ENCODE measurements at places on chromosomes 5 and 9.

- DNase-seq, result no peak
These were observed 203.3 kb downstream of the MEF2C start for GRCh38 chr5:88679638-88680037.

- DNase-seq, result no peak
These were observed 117.4 kb upstream of the PANK3 start for GRCh38 chr5:168696611-168697010.

- DNase-seq, result peak; percentile 24
These were observed 41.2 kb upstream of the PLPP1 start for GRCh38 chr5:55575815-55576583.

DNA sequence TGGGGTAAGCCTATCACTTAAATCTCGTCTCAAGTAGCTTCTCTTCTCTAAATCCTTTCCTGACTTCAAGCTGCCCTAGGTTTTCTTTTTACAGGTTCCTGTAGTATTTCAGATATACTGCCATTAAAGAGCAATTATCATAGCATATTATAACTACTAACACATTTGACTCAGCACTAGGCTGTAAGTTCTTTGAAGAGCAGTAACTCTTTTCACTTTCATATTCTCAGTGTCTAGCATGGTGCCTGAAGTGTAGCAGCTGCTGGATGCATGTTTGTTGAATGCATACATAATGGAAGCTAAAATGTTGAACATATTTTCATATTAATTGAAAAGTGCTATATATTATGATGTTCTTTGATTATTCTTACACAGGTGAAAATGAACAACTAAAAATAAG, 22.5 kb downstream of the CCDC152 start:
- DNase-seq, result no peak

DNA sequence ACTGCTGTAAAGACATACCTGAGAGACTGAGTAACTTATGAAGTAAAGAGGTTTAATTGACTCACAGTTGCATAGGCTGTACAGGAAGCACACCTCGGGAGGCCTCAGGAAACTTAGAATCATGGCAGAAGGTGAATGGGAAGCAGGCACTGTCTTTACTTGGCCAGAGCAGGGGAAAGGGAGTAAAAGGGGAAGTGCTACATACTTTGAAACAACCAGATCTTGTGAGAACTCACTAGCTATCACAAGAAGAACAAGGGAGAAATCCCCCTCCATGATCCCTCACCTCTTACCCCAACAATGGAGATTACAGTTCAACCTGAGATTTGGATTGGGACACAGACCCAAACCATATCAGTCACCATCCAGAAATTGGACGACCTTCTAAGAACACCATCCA, 1285.8 kb upstream of the CDH9 start:
- no peak for DNase-seq

- no peak for DNase-seq
These were observed 162.2 kb downstream of the OXCT1 start for GRCh38 chr5:41707853-41708603.

DNA sequence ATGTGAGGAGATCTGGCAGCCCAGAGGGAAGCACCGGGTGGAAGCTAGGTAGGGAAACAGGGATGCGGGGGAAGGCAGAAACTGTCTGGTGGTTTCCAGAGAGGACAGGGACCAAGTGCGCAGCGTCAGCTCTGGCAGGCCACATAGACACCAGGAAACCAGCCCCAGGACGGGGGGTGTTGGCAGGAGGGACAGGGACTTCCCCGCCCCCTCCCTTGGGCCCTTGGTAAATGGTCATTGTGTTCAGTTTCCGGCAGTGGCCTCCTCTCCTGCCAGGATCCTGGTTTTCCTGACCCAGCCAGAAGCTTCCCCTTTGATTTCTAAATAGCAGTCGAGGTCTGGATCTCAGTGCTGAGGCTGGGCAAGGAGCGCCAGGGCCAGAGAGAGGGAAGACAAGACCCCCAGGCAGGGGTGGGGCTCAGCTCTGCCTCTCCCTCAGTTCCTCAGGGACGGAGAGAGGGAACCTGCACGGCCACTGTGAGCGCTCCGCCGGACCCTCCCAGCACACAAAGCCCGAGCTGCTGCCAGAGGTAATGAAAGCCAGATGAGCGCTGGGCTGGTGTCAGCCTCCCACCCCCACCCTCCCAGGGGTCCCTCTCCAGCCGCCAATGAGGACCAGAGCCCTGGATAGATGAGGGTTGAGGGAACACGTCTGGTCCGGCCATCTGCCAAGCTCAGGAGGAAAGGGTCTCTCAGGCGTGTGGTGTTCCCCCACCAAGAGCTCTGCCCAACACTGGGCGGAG, 1.8 kb downstream of the RALGDS start:
- no peak for DNase-seq

- peak; percentile 29 for DNase-seq
These were observed 1.2 kb downstream of the VCAN start for GRCh38 chr5:83472508-83473345.

GRCh38 chr5:161847941-161848391, at the start of gene GABRA1:
TSS of gene GABRA1 (plus strand) at chr5:161848120. CDS start at chr5:161850811, 2,691 bp downstream.
- DNase-seq, result no peak

DNA sequence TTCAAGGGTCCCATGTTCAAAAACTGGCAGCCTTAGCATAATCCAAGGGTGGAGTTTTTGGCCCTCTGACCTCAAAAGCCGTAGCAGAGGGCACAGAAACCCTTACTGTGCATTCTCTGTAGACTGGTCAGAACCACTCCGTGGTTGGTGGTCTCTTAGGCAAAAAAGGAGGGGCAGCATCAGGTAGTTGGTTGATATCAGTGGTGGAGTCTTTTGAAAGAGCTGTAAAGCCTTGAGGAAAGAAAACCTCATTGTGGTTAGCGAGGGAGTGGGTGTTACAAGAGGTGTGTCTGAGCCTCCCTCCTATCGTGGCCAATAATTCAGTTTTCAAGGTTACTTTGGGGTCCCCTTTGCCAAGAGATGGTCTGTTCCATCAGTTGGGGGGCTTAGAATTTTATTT, 40.9 kb downstream of the ARHGEF28 start:
- no peak for DNase-seq

DNA sequence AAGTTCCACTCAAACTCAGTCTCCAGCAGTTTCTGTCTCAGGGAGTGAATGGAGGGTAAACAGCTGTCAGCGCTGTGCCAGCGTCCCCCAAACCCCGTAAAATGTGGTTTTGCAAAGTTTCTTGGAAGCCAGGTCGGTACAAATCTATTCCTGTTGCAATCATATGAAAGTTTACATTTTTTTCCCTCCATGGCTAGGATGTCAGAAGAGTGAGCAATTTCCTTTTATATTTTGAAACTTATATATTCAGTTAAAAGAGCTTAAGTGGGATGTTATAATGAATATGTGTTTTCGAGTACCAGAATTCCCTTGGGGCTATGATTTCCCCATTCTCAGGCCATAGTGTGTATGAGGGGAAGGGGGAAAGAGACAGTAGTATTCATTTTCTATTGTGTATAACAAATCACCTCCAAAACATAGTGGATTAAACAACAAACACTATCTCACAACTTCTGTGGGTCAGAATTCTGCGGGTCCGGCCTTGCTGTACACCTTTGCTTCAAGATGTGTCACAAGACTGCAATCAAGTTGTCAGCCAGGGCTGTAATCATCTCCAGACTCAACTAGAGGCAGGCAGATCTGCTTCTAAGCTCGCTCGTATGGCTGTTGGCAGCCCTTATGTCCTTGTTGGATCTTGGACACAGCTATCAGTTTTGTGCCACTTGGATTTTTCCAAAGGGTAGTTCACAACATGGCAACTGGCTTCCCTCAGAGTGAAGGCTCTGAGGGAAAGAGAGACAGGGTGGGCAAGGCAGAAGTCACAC, 107.4 kb downstream of the SNX18 start:
- DNase-seq, result no peak

DNA sequence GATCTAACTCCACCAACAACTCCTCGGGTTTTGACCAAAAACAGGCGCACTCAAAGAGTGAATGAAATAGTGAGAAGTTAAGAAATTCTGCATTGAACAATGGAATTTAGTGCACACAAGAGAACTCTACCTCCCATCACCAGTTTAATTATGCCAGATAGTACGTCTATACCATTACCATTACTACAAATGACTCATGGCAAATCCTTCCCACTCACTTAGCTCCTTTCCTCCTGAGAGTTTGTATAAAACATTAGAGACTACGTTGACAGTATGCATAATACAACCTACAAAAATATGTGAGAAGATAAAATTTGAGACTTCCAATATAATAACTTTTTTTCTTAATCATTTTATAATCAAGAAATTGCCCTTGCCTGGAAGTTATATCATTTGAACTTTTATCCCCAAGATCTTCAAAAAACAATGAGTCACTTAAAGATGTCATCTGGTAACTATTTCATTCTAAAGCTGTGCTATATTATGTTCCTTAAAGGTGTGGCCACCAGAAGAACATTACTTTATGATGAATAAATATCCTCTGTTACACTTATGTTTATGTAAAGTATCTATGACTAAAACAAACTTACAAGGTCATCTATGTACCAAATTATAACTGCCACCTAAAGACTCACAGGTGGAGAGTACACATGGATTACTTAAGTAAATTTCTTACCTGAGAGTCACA, 297.9 kb upstream of the PTGER4 start:
- no peak for DNase-seq

DNA sequence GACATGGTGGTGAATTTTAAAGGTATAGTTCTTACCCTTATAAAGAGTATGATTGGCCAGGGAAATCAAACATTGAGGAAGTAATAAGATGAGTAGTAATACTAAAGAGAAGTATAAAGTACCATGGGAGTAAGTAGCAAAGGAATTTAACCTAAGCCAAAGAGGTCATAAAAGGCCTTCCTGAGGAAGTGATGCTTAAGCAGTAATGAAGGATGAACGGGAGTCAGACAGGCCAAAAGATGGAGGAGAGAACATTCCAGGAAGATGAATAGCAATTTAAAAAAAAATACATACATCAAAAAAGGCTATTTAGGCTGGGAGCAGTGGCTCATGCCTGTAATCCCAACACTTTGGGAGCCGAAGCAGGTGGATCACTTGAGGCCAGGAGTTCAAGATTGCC, 29.0 kb downstream of the KLHL3 start:
- no peak for DNase-seq

- DNase-seq, result no peak
These were observed 84.8 kb upstream of the MIER3 start for GRCh38 chr5:57036761-57037160.

GRCh38 chr5:51001227-51001923, 334.9 kb downstream of the PARP8 start:
- DNase-seq, result no peak

- DNase-seq, result no peak
These were observed 31.6 kb downstream of the DTWD2 start for GRCh38 chr5:118956727-118957126.

DNA sequence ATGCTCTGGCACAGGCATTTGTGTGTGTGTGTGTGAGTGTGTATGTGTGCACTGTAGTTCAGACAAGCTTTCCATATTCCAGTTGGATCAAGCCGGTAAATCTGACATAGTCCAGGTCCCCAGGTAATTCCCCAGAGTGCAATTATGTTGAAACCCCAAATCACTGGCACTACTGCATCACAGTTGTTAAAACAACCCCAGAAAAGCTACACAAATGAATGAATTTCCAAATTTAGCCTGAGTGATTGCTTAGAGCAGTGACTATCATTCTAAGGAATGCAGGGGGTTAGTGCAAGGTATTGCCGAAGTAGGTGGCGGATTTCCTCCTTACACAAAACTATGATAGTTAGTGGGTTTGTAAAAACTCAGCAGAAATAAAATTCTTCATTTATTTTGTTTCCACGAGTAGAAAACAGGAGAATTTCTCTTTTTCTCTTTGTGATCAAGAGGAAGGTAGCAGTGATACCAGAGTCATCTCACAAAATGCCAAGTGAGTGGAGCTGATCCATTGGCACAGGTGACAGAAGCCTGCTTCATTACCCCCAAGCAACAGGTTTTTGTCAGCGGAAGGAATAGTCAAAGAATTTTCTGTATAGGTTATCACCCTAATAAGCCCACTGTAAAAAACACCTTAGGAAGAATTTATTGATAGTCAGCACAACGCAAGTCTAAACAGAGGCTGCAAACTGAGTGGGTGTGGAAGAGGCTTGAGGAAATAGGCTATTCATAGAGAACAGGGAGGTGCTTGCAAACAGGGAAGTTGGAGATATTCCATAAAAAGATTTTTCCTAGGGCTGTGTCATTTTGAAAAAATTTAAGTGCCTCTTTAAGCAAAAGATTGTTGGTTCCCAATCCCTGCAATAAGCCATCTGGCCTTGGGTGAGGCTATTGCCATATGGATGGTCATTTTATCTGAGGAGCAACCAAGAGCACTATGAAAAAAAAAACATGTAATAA, 385.1 kb downstream of the CHSY3 start:
- DNase-seq, result peak; percentile 24

DNA sequence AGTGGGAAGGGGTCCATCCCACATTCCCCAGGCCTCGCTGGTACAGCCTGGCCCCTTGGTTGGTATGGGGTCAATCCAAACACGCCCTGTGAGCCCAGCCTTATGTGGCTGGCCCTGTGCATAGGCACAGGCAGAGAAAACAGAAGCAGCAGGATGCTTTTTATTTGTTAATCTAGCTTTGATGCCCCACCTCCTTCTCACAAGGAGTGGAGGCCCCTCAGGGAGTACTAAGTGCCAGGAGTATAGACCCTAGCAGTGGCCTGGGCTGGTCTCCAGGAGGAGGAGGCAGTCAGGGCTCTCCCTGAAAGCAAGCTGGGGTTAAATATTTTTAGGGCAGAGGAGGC, 14.6 kb upstream of the TCF7 start:
- DNase-seq, result no peak

DNA sequence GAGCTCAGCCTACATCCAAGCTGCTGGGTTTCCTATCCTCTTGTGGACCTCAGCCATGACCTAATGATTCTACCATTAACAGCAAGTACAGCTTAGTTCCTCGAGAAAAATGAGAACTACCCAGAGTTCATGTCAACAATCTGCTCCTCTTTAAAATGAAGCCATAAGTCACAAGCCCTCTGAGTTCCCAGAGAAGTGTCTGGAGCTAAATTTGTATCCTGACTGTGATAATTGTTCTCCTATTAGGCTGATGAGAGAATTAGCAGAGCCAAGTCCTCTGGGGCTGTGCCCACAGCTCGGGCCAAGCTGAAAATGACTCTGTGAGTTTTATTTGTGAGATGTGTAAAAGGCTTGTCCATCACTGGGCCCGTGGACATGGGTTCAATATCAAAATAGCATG, 145.1 kb upstream of the SMIM23 start:
- DNase-seq, result peak; percentile 3

DNA sequence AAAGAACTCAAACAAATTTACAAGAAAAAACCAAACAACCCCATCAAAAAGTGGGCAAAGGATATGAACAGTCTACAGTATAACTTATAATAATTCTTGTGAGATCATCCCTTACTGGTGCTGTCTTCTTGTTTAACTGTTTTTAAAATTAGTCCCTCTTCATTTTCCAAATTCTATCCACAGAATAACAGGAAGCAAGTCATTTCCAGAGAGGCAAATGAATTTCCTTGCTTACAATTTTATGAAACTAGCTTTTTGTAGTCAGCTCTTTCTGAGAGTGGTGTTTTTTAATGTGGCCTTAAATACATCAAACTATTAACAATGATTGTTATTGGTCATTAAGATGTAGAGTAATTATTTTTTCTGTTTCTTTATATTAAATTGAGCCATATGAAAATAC, 40.6 kb downstream of the FAM174A start:
- no peak for DNase-seq

DNA sequence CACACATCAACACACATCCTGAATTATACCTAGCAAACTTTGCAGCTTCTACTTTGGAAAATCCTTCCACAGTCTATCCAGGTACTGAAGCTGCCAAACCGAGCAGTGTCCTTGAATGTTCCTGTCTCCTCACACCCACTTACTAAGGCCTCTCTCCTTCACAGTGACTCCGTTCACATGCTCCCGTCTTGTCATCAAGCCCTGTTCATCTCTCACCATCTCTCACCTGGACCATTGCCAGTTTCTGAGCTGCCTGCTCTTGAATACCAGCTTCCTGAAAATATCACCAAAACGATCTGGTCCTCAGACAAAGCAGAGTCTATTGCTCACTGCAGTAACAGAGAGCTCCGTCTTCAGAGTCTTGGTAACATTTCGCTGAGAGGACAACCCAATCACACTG, 57.4 kb downstream of the GCNT1 start:
- no peak for DNase-seq

Measured in inflammatory macrophage treated with lipopolysaccharide for 1 hour (primary cell).